Foreskin melanocyte (primary cell): ENCODE measurements at places on chromosomes 5 and 9.

- no peak for DNase-seq
Measured at GRCh38 chr5:137563646-137564397, 64.7 kb upstream of the SPOCK1 start.

- DNase-seq = no peak
Measured at GRCh38 chr9:124066783-124067577, 55.4 kb downstream of the LHX2 start.

DNA sequence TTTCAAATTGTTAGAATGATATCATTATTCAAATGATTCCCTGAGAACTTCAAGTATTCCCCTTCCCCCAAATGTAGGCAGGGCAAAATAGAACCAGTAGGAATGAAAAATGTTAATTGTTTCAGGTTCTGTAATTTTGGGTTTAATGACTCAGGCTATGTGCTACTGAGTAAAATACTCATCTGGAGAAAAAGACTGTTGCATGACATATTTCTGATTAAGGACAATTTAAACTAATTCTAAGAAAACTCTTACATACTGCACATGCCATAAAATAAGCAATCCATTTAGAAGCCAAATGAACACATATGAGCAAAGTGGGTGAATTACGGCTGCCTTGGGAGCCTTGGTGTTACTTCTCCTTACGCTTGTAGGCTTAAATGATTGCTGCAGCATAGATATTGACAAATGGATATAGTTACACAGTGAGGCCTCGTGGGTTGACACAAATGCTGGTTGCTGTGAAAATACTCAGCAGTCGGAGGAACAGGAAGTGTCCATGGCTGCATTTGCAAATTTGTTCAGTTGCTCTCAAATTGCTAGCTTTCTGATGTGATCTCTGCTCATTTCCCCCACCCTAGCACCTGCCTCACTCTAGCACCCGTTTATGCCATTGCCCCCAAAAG is 174.9 kb upstream of the DMAC1 start:
- no peak for DNase-seq

- DNase-seq = no peak
Measured at GRCh38 chr5:76180814-76181805, 97.9 kb downstream of the SV2C start.

- DNase-seq = no peak
Measured at GRCh38 chr9:131238402-131239021, 37.8 kb downstream of the FAM78A start.

DNA sequence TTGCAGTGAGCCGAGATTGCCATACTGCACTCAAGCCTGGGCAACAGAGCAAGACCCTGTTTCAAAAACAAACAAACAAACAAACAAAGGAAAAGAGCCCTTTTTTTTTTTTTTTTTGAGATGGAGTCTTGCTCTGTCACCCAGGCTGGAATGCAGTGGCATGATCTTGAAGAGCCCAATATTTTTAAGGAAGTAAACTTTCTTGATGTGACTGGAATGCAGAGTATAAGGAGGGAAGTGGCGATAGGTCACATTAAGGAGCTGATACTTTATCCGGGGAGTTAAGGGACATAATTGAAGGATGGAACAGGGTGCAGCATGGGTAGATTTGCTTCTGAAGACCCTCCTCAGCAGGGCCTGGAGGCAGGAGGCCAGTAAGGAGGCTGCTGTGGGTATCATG is 13.0 kb downstream of the NAIF1 start:
- no peak for DNase-seq

- DNase-seq = no peak
Measured at GRCh38 chr9:77856615-77857014, 175.0 kb downstream of the GNAQ start.

DNA sequence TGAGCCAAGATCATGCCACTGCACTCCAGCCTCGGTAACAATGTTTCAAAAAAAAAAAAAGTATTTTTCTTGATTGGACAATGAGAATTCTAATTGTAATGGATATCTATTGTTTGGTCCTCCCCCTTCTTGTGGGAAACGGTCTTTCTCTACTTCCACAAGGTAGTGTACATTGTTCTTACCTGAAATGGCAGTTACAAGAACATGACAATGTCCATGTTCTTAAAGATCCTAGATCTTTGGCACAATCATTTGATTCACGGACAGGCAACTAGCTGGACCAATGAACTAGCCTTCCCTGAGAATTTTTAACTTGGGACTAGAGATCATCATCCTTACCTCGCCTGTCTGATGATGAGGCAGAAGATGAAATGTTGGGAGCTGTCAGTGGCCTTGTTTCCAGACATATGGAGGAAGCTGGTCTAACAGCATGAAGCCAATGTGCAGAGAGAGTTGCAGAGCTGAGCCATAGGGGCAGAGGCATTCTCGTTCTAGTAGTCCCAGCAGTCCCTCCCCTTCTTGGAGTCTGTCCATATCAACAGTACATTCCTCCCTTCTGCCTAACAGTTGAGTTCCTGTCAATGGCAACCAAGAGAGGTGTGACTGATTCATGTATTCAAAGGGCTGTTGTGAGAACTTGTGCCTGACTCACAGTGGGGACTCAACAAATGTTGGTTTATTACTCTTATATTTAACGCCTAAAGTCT is 2.1 kb upstream of the MARCHF6 start:
- peak; percentile 44 for DNase-seq

GRCh38 chr5:138289296-138289695 is 14.9 kb upstream of the GFRA3 start:
- DNase-seq = no peak
